Ascending aorta (tissue), 2 donors: ENCODE measurements at places on chromosomes 6 and 20. TPM values are rescaled to one million over a fixed set of nuclear protein-coding genes. Genes with fewer than 3 reads are reported as not detected.

DNA sequence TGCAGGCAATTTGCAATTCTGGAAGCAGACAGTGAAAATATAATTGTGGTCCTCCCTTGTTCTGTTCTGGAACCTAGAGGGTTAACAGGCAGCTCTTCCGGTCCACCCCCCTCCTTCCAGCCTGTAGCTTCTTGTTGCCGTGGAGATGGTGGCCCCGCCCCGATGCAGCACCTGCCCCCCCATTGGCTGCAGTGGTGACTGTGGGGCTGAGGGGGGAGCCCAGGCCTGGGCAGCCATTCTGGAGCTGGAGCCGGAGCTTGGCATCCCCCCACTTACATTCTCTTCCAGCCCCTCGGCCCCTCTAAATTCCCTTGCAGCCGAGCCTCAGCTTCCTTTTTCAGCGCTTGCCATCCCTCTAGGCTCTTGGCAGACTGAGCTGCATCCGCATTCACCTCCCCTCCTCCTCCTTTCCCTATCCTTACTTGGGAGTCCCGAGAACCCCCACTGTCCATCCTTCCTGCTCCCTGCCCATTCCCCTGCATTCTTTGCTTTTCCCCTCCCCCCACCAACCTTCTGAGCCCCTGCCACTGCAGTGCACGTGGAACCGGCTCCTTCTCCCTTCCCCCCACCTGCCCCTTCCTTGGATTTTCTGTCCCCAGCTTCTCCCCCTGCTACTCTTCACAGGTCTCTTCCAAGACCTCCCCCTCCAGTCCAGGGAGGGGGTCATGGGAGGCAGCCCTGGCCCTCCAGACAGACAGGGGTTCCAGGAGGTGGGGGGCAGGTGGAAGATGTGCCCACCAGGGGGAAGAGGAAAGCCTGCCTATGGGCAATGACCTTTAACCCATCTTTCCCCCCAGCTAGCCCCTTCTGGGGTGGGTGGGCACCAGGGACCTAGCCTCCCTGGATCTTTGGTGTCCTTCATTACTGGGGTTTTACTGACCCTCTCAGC, 11.4 kb downstream of the SYNGAP1 start:
- DNase-seq, result no peak

DNA sequence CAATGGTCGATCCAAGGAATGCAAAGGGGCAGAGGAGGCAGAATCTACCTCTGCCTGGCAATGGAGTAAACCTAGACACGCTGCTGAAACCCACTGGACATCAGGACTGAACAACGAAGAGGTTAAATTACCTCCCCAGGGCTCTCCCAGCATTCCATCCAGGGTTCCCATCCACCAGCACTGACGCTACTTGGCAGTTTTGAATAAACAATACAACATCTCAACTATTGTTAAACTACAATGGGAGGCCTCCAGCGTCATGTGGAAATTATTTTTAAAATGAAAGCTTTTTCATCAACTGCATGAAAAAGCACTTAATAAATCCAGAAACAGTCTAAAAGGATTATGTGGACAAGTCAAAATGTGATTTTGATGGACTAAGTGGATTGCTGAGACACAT, 96.8 kb upstream of the NHSL1 start:
- no peak for DNase-seq

DNA sequence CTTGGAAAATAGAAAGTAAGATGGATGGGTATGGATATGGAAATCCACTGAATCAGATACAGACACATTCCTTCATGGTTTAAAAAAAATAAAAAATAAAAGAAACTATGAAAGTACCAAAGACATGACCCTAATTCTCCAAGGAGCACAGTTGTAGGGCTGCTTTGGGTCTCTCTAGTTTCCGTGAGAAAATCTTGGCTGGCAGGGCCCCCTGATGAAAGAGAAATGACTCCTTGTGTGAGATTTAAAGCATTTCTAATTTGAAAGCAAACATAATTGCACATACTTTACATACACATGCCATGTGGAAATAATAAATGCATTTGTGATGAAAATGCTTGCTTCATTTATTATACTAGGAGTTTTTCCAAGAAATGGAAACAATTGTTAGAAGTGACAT, 593.9 kb upstream of the BTBD3 start:
- no peak for DNase-seq

CDH26 gene
- not detected for total RNA-seq

- no peak for DNase-seq
These were observed 1.7 kb downstream of the HLA-DOB start for GRCh38 chr6:32815115-32815514.

DNA sequence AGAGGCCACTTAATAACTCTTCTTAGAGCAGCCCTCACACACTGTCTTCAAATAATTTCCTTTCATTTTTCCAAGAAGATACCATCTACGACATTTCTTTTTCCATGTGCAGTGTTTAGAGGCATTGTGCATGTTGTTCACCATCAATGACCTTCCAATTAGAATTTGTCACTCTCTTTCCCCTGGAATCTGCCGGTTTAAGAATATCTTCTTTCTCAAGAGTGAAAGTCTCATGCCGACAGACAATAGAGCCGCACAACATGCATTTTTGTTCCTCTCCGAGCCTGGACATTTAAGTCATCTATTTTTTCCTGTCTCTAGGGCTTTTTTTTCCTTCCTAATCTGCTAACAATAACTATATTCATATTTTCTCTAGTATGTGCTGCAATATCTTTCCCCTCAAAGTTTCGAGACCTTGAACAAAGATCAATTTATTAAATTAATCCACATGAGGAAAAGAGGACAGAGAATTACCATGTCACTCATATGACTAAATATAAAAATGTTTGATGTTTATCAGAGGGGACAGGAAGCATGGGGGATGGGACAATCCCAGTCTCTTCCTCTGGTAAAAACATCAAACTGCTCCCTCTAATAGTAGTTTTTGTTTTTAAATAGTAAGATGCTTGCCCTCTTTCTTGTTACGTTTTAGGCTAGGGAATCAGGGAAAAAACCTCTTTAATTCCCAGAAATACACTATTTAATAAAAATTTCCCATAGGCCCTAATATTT, 893.4 kb downstream of the C6orf118 start:
- DNase-seq, result no peak

GRCh38 chr6:115004204-115004603, 661.4 kb upstream of the HS3ST5 start:
- no peak for DNase-seq
